ENCODE measurements at places on chromosomes 3 and 15. TPM values are rescaled to one million over a fixed set of nuclear protein-coding genes. Genes with fewer than 3 reads are reported as not detected.

Gene MME
- 0.47 TPM for total RNA-seq

Gene EPHA3
- total RNA-seq = not detected

Gene PSMD6
- 66.0 TPM for total RNA-seq

Gene CX3CR1
- total RNA-seq = not detected

Gene SLC22A14
- total RNA-seq = not detected

Gene PTPRG
- 6.1 TPM for total RNA-seq

Gene NOX5
- not detected for total RNA-seq

Gene STARD9
- total RNA-seq = 0.10 TPM

- peak; percentile 55 for DNase-seq
These were observed 85.6 kb downstream of the TJP1 start for GRCh38 chr15:29736744-29737020.

- DNase-seq = peak; percentile 31
These were observed 890.6 kb upstream of the NR2F2 start for GRCh38 chr15:95439922-95440376.

- no peak for DNase-seq
These were observed 1.6 kb downstream of the DNAJC13 start for GRCh38 chr3:132418916-132419315.

GRCh38 chr15:32824777-32825176 lies 107.0 kb downstream of the GREM1 start:
- no peak for DNase-seq

- no peak for DNase-seq
These were observed 7.2 kb upstream of the CFAP161 start for GRCh38 chr15:81126892-81127291.

DNA sequence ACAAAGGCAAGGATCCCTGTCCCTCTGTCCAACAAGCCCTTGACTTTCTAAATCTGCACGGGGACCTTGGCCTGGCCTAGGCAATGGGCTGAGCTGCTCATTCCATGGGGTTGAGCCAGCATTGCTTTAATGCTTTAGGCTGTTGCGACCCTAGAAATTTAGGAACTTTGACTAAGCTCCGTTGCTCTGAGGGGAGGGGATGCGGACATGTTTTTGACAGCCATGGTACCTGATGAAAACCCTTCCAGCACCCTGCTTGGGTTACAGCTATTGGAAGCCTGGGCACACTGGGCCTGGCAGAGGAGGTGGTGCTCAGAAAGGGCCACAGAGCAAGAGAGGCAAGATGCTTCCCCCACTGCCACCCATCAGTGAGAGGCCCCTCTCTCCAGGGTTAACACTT lies 37.1 kb downstream of the SYNM start:
- DNase-seq = no peak

DNA sequence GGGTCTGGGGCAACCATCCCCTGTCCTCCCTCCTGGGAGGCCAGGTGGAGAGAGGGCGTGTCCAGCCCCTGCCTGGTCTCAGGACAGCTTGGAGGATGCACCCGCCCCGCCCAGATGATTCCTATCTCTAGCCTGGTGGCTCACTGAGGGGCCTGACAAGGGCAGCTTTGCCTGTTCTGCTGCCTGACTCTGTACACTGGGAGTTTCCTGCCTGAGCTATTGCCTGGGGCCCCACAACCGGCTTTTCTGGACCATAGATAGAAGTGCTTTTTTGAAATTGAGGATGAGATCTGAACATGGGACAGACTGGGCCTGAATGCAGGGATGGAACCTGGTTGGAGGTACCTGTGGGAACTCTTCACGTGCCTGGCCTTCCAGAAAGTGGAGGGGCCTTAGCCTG lies 751 bp upstream of the PLA2G4E start:
- no peak for DNase-seq

GRCh38 chr15:74525945-74526344 lies 15.1 kb upstream of the ARID3B start:
- DNase-seq = peak; percentile 39

GRCh38 chr3:153163756-153164550 lies 1.9 kb downstream of the RAP2B start:
- no peak for DNase-seq

DNA sequence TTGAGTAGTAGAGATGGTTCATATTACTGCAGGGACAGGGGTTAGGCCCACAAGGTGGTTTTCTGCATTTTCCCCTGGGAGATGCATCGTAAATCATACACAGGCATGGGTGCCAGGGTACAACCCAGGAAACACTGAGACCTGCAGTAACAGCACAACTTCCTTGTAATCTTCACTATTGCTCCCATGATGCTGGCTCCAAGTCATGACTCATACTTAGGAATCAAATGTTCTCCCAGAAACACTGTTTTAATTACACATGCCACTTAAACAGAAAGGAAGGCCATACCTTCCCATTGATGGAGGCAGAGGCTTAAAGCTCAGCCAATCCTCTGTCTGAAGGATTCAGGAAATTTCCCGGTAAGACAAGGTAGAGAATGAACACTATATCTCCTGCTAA lies 106.5 kb downstream of the ERC2 start:
- no peak for DNase-seq

- DNase-seq = no peak
These were observed 4.8 kb downstream of the SACM1L start for GRCh38 chr3:45693941-45694521.

Data from MG63 (cell line).